ENCODE measurements at places on chromosomes 16 and 17.

GRCh38 chr16:25038239-25038954, 23.2 kb upstream of the ARHGAP17 start:
- DNase-seq: no peak

DNA sequence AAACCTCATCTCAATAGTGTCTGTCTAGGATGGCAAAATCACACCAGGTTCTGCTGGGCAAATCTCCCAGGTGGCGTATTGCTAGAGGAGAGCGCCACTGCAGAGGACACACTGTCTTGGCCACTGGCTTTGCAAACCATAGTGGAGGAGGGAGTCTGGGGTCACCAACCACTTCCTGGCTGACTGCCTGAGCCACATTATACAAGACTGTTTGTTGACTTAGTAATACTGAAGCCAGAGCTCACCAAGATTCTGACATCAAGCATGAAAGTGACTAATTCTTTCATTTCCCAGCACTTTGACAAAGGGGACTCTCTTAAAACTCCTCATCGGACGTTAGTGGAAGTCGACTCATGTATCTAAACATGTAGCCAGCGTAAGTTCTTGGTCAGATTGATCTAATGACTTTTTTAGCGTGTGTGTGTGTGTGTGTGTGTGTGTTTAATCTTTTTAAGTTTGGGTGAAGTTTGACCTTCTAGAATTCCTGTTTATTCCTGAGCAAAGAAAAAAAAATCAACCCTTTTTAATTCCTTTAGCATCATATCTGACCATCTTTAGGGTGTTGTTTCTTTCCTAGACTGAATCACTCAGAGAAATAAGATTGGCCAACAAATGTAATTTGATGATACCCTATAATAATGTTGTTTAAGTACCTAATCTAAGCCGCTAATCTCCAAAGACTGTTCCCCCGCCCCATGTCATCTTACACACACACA, 13.7 kb downstream of the PITPNC1 start:
- DNase-seq: peak; percentile 34

GRCh38 chr17:64129515-64129764, 504 bp downstream of the ERN1 start:
- DNase-seq: no peak

DNA sequence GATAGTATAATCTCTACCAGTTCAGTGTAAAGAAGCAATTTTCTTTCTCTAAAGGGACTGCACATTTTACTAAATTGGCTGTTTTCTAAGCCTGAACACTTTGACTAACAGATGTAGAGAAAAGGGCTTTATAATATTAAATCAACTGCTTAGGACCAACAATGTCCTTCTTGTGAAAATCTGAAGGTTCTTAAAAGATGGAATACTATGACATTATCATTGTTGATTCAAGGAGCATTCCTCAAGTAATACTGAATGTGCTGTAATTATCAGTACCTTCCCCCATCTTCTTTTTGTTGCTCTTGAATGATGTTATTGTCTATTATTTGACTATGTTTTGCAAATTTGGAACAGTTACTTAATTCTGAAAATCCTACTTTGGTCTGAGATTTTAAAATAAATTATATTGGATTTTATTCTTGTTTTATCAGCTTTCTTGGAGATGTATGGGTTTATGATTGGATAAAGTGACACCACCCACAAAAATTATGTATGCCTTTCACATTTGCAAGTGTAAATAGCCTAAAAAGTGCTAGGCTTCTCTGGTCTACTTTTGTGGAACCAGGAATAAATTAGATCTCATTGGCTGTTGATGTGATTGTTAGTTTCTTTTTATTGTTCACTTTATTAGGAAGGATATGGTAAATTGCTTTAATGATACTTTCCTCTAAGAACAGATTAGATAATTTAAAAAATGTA, 53.0 kb downstream of the TAOK1 start:
- no peak for DNase-seq

DNA sequence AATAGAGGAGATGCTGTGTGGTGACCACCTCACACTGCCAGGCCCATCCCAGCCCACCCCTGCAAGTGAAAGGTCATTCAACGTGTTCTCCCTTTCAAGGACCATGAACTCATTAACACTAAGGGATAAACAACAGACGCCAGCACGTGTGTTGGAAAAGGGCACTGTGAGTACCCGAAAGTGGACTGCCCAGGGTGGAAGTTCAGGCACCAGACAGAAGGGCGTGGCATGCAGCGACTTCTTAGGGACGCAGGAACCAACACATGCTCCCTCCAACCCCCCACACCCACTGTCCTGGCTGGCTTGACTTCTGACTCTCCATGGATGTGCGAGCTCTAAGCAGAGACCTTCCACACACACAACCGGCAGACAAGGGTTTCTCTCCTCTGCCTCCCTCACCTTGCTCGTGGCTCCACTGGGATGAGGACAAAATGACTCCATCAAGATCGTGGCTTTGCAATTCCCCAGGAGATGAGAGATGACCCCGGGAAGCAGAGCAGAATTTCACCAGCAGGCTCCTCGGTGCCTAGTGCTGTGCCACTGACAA, 11.0 kb downstream of the UBALD1 start:
- no peak for DNase-seq

DNA sequence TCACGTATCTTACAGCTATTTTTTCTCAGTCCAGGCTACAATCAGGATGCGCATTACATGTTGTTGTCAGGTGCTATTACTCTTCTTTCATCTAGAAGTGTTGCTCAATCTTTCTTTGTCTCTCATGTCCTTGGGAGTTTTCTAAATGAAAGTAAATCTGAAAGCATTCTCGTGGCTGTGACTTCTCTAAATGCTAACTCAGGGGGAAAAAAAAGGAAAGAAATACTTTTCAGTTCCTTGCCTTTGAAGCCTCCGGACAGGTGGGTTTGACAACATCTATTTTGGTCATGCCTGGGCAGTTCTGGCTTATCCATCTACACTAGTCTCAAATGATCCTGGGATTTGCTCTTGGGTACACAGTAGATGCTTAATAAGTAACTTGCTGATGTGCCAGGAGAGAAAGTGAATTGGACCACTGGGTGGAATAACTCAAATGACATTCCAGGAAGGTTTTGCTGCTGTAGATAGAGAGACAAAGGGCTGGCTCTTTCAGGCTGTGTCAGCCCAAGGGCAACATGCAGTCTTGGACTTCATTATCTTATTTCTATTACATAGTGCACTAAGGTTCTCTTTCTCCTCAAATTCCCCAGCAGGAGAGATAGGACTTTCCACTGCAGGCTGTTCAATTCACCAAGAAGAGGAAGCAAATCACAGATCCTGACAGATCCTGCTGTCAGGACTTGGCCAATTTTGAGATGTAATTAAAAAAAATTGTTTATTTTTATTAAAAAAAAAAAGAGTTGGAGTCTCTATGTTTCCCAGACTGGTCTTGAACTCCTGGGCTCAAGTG, 63.6 kb upstream of the NFAT5 start:
- DNase-seq: no peak

DNA sequence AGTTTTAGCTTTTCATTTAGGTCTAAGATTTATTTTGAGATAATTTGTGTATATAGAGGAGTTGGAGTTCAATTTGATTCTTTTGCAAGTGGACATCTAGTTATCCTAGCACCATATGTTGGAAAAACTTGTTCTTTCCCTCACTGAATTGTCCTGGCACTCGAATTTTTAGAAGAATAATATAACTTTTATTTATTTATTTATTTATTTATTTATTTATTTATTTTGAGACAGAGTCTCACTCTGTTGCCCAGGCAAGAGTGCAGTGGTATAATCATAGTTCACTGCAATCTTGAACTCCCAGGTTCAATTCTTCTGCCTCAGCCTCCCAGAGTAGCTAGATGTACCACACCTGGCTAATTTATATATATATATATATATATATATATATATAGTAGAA, 29.4 kb downstream of the PPM1E start:
- DNase-seq: no peak

- DNase-seq: no peak
Observed at GRCh38 chr17:47993031-47993564, 22.2 kb downstream of the CDK5RAP3 start.

DNA sequence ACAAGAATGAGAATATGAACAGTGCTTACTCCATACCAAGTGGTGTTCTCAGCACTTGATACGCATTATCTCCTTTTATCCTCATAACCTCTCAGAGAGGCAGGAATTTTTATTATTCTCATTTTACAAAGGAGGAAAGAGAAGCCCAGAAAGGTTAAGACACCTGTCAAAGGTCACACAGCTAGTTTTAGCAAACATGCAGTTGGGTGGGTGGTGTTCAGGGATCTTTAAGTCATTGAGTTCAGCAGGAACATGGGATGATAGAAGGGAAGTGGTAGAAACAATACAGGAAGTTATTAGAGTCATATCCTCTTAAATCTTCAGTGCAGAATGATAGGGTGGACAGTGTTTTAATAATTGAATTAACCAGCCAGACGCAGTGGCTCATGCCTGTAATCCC, 95.4 kb downstream of the IRX3 start:
- no peak for DNase-seq

DNA sequence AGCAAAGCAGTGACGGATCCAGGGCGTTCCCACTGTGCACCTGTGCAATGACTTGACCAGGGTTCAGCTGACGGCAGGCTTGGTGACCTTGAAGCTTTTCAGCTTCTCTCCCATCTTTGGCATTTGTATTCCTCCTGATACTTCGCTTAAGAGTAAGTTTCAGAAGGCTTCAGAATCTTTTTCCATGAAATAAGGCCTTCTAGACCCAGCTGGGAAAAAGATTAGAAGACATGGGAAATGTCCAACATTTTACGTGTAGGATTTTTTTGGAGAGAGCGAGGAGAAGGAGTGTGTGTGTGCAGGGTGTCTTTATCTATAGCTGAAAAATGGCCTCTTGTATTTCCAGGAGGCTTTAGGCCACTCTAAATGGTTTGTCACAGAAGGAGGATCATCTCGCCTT, 104.1 kb downstream of the BANP start:
- DNase-seq: no peak

DNA sequence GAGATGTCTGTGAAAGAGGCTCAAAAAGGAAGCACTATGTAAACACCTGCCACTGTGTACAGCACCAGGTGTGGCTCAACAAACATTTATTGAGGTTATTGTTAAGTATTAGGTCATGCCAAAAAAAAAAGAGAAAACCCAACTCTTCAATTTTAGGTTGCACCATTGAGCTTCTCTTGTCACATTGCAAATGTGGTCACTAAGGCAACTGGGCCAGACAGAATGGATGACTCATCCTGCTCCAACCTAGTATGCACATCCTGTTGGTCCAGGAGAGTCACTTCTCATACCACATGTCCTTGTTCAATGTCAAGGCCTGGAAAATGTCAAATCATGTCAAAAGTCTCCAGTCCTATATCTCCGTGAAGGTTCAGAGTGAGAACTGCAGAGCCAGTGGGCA, 25.0 kb downstream of the HOXB1 start:
- no peak for DNase-seq

DNA sequence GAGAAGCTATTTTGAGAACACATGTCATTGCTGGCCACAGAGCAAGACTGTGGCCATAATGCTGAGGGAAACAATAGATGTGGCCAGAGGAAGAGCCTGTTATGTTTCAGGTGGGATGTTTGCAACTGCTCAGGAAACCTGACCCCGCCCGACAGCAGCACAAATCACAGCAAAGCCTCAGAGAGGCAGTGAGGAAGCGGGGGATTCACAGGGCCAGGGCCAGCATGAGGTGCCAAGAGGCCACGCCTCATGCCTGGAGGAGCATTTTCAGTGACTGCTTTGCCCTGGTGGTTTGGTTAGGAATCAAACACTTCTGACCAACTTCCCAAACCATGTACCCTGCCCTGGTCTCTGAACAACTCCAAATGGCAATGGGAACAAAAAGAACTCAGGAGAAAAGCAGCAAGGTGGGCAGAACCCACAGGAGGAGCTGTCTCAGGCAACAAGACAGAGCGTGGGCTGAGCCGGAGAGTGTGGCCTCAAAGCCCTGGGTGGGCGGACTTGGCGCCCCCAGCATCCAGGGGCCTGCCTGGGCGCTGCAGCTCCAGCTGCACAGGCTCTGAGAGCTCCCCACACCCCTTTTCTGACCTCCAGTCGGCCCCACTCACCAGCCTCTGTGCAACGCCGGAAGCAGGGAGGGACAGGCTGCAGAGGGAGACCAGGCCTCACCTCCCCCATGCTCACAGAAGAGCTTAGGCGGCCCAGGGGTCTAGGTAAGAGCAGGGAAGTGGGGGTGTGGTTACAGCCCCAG, 20.6 kb downstream of the HIC1 start:
- DNase-seq: no peak

DNA sequence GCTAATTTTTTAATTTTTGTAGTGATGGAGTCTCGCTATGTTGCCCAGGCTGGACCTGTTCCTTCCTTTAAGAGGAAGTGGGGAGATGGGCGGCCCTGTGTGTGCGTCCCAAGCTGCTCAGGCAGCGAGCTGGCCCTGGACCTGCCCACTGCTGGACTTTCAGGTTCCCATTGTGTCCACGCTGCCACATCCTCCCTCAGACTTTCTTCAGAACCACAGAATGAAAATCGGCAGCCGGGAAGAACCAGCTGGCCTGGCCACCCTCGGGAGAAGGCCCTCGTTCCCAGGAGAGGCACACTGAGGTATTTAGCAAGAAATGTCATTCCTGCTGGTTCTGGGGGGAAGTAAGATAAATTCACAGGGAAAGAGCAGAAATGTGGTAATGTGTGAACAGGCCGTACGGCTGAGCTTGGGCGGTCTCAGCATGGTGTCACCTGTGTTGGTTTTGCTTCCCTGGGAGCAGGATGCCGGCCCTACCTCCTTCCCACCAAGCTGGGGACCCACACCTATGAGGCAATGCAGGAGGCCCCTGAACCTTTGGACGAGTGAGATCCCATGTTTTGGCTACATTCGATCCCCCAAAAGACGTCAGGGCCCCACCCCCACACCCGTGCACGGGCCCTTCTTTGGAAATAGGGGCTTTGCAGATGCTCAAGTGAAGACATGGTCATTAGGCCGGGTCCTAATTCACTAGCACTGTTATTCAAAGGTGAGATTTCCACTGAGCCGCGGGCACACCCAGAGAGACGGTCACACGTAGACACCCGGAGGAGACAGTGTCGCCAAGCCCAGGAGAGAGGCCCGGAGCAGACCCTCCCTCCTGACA, 35.9 kb upstream of the ZNF469 start:
- no peak for DNase-seq

Measured in stimulated activated CD4-positive, alpha-beta T cell treated with anti-CD3 and anti-CD28 coated beads, Interleukin-1b, Interleukin-23, amount 100 ng/mL, for 4 hours (primary cell).